ENCODE measurements at places on chromosomes 5 and 9. TPM values are rescaled to one million over a fixed set of nuclear protein-coding genes. Genes with fewer than 3 reads are reported as not detected.

The PCDH12 gene
- under 0.01 TPM for total RNA-seq

- no peak for DNase-seq
These were observed 339.1 kb upstream of the PRR16 start for GRCh38 chr5:120124961-120125360.

DNA sequence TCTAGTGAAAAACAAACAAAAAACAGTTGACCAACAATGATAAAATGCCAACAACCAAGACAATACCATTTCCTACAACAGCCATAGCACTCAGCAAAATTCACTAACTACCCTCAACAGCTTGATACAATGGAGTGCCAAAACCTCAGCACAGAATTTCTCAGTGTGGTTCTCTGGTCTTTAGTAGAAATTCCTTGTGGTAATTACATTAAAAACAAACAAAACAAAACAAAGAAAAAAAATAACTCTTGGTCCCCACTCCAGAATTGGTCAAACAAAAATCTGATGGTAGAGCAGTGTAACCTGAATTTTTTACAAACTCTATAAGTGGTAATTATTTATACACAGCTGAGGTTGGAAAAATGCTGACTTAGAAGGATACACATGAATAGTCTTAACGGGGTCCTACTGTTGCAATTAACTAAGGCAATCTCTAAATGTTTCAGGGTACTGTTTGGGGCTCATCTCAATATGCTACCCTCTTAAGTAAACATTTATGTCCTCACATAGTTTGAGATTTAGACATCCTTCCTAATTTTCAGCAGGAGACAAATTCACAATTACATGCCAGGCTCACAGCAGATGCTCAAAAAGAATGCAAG is 13.8 kb downstream of the CSNK1A1 start:
- DNase-seq, result no peak

The PCA3 gene
- not detected for total RNA-seq

GRCh38 chr9:12956805-12957204 is 182.0 kb downstream of the LURAP1L start:
- DNase-seq, result no peak

Measured in epithelial cell of proximal tubule (primary cell).